Naive thymus-derived CD4-positive, alpha-beta T cell (primary cell): ENCODE measurements at places on chromosomes 7 and 10.

DNA sequence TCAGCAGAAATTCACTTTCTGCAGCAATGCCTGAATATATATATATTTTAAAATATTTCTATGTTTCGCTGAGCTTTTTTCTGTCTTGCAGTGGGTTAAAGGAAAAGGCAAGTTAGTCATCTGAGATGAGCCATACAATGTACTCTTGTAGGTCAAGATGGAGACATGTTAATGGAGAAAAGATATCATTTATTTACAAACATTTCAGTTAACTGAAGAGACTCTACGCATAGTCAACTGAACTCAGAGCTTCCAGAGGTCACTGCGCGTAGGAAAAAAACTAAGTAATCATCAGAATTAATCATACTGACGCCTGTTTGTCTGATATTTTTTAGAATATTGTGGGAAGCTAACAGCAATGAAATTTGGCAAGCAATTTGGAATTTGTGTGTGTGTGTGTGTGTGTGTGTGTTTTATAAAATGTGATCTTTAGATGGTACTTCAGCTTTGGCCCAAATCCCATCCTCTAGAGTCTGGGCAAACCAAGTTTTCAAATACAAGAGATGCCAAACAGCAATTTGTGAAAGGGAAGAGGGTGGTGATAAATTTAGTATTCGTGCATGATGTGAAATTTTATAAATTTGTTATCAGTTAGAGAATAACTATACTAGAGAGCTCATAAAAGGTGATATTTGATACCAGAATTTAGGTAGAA is 193.9 kb upstream of the AGR3 start:
- no peak for DNase-seq

GRCh38 chr7:21218155-21218554 is 209.7 kb upstream of the SP4 start:
- DNase-seq, result no peak

DNA sequence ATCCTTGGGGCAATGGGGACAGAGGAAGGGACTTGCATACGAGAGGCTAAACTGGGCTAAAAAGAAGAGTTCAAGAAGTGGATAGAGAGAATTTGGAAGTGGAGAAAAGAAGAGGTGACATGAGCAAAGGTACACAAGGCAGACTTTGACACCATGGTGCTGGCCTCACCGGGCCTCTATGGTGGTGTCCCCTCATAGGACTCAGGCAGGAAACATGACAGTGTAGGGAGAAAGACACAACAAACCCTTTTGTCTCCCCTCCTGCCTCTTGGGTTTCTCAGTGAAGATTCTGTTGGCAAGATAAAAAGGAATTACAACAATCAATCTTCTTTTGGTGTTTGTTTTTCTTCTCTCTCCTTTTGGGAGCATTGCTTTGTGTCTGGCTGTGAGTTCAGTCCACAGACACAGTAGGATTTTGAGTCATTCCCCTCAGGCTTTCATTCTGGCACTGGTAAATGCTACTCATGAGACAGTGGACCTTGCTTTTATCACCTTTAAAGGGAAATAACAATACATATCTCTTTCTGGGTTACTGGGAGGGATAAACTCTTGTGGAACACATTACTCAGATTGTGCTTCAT is 827.7 kb downstream of the TNS3 start:
- DNase-seq, result no peak

DNA sequence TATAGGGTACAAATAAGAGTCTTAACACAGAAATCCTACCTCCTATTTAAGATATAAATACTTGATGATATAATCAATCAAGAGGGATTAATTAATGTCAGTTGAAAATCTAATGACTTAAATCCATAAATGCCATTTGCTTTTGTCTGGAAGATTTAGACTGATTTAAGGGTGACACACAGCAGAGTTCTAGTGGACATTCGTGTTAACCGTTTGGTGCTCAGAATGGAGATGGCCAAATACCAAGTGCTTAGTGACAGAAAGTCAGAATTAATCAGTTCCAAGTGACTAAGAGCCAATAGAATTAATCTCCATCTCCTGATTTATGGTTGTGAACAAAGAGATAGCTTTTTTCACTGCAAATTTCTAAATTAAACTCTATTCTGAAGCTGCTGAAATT is 36.2 kb downstream of the NAMPT start:
- DNase-seq, result no peak

DNA sequence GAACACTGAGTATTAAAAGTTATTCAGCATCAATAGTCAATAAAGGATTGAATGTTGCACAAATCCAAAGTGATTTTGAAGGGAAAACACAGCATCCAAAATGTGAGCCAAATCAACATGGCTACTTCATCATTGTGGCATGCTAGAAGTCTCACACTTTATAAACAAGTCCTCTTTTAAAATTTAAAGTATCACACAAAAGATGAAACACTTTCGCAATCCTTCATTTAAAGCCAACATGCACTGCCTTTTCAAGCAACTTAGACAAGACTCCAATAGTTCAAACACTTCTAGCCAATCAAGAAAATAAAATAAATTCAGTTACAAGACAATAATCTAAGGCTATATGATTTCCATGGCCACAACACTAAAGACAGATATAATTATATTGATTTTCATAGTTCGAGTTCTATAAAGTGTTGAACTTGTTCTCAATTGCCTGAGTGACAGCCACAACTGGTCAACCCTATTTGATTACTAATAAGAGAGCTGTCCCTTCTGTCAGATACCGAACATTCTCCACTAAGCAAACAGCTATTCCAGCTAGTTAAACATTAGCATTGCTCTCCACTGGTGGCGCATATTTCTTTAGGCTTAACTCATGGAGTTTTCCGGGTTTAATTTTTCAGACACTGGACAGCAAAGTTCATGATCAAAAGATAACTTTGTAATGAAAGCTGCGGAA is 8.3 kb downstream of the EBF3 start:
- no peak for DNase-seq

DNA sequence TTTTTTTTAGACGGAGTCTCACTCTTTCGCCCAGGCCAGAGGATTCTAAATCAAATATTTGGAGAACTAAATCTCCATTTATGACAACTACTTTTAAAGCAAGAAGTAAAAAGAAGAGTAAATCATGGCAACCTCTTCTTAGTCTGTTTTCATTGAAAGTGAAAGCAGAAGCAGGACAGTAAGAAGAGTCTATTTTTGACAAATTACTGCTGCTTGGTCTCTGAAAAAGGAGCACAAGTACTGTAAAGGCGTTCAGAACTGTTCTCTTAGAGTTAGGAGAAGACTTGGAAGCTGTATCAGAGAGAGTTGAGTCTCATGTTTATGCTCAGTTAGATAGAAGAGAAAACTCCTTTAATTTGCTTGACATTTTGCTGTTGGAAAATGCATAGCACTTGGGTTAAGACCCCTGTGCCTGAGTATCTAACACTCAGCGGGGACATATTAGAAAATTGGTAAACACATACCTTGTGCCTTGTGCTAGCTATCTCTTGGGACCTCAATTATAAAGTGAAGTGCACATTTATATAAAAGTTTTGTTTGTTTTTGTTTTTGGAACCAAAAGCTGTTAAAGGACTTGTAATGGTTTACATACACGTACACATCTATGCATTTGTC is 433.0 kb downstream of the ANKRD7 start:
- DNase-seq, result no peak

- no peak for DNase-seq
Observed at GRCh38 chr10:75136346-75136745, 24.9 kb downstream of the SAMD8 start.

- no peak for DNase-seq
Observed at GRCh38 chr7:64653721-64654401, 12.1 kb upstream of the ZNF107 start.

- no peak for DNase-seq
Observed at GRCh38 chr7:132519936-132520335, 56.3 kb downstream of the PLXNA4 start.

DNA sequence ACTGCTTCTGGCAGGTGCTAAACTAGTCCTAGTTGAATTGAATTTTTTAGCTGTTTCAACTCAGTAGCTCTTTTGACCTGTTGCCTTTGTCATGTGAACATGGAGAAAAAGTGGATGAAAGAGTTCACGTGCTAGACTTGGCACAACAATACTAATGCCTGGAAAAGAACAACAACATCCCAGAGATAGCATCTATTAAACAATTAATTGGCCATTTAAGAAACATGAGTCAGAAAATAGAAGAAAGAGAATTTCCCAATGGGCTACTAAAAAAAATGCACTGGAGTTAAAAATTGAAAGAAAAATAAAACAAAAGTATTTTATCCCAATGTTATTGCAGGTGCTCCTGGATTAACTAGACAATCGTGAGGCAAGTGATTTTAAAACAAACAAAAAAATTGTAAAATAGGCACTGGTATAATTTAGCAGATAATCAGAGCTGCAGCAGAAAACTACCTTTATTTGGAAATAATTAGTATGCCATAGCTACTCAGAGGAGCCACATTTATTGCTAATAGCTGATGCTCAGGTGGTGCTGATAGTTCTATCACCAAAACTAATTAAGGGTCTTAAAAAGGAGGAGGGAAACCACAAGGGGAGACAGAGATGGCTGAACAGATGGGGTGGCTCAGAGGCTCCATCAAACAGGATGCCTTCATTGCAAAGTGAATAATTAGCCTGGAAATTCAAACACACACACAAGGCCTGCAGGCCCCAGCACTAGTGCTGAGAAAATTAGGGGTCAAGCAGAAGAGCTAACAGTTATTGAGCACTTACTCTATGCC is 17.6 kb downstream of the CCDC71L start:
- DNase-seq, result no peak

- no peak for DNase-seq
Observed at GRCh38 chr10:127090138-127090537, 106.3 kb downstream of the INSYN2A start.

DNA sequence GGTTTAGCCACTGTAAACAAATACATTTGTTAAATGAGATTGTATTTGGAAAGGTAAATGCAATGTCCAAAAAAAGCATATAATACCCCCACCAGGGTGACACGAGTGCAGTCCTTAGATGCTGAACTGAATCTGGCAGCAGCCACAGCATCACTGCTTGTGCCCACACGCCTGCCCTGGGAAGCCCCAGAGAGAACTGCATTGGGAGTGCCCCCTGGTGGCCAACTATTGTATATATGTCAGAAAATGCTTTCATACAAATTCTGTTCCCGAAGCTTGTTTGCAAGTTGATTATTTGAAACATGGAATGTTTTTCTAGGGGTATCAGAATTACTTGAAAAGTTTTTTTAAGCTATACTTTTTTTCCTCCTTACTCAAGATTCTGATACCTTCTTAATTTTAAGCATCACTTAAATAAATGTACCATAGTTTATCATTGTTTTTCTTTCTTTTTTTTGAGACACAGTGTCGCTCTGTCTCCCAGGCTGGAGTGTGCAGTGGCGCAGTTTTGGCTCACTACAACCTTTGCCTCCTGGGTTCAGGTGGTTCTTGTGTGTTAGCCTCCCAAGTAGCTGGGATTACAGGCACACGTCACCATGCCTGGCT is 50.1 kb downstream of the LANCL2 start:
- DNase-seq, result peak; percentile 73

GRCh38 chr7:44150966-44151941 is 10.1 kb upstream of the MYL7 start:
- DNase-seq, result no peak

DNA sequence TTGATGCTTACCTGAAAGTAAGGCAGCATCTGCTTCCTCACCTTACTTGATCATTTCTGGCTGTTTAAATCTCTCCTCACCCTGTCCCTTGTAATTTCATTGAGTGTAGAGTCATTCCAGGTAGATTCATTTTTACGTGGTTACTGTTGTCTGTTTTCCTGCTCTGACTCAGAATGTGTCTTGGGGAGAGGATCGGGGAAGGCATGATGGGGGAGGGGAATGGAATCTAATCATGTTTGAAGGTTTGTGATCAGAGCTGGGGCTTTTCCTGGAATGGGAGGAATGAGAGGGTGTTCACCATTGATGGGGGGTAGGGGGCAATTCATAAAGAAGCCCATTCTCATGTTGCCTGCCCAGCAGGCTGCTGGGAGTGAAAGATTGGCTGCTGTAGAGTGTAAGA is 18.7 kb downstream of the SEC24C start:
- DNase-seq, result no peak

DNA sequence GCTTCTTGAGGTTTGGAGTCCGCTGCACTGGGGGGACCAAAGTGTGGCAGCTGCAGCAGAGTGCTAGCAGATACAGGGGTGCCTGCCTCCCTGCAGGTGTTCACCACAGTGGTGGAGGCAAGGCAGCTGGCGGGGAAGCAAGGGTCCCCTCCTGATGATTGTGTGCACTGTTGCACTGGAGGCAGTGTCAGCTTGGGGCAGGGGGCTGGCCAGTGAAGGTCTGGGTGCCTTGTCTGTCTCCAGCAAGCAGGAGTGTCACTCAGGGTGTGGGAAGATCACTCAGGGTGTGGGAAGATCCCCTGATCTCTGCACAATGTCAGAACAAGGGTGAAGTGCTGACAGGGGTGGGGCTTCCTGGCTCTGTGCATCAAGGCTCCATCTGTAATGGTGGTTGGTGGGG is 36.3 kb upstream of the PPP1R3A start:
- DNase-seq, result no peak
